Mesothelial cell of epicardium (in vitro differentiated cells): ENCODE measurements at places on chromosomes 7 and 10.

- DNase-seq: no peak
Measured at GRCh38 chr10:119680050-119680449, 28.9 kb downstream of the BAG3 start.

GRCh38 chr7:731440-732085 lies 4.5 kb upstream of the PRKAR1B start:
- DNase-seq: no peak

- DNase-seq: no peak
Measured at GRCh38 chr10:126080291-126080825, 184.0 kb downstream of the FANK1 start.

- DNase-seq: no peak
Measured at GRCh38 chr7:64666663-64667050, 724 bp downstream of the ZNF107 start.

DNA sequence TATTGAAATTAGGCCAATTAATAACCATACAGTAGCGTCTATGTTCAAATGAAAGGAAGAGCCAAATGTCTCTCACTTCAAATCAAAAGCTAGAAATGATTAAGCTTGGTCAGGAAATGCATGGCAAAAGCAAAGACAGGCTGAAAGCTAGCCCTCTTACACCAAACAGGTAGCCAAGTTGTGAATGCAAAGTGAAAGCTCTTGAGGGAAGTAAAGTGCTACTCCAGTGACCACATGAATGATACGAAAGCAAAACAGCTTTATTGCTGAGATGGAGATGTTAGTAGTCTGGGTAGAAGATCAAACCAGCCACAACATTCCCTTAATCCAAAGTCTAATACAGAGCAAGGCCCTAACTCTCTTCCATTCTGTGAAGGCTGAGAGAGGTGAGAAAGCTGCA lies 123.8 kb downstream of the TEX36 start:
- DNase-seq: no peak

- no peak for DNase-seq
Measured at GRCh38 chr7:50285269-50285668, 19.2 kb upstream of the IKZF1 start.

DNA sequence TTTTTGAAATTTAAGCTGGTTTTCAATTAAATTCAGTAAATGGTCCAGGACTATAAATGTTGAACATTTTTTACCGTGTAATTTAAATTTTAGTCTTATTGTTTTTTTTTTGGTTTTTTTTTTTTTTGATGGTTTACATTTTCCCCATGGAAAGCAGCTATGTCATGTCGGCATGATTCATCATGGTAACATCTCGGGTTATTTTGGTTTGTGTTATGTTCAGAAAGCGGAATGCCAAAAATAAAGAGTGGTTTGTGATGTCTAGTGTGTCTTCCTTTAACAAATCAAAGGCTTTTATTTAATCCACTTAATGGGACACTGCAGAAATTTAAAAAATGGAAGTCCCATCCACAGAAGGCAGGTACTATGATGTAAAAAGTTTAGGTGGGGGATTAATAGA lies 58.5 kb downstream of the TRUB1 start:
- no peak for DNase-seq

DNA sequence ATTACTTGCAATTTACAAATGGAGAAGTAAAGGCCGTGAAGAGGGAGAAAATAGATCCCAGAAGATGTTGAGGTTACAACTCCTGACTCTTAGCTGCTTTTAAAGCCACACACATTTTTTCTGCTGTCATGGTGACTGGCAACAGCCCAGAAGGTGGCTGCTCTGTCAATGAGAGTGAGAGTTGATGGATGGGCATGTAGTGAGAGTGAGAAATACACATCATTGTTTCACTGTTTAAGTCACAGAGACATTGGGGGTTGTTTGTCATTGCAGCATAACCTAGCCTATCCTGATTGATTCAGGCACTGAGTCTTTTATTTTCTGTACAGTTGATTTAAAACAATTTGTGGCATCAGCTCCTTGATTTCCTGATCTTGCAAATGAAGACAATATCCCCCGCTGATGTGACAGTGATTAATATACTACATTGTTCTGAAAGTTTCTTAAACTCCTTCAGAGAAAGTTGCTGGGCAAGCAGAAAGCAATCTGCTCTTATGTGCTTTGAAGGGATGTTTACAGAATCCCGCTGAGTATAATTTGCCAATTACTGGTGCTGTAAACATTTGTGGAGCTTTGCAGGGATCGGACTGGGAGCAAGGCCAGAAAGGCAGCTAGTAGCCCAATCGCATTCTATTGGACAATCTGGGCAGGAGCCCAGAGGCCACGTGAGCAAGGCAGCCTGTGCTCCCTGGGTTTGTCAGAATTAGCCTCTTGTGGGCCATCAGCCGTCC lies 229.6 kb downstream of the PRPF18 start:
- DNase-seq: no peak

GRCh38 chr10:26739071-26739631 lies 41.6 kb downstream of the PDSS1 start:
- no peak for DNase-seq

GRCh38 chr10:2914741-2915140 lies 152.6 kb upstream of the PFKP start:
- DNase-seq: no peak

DNA sequence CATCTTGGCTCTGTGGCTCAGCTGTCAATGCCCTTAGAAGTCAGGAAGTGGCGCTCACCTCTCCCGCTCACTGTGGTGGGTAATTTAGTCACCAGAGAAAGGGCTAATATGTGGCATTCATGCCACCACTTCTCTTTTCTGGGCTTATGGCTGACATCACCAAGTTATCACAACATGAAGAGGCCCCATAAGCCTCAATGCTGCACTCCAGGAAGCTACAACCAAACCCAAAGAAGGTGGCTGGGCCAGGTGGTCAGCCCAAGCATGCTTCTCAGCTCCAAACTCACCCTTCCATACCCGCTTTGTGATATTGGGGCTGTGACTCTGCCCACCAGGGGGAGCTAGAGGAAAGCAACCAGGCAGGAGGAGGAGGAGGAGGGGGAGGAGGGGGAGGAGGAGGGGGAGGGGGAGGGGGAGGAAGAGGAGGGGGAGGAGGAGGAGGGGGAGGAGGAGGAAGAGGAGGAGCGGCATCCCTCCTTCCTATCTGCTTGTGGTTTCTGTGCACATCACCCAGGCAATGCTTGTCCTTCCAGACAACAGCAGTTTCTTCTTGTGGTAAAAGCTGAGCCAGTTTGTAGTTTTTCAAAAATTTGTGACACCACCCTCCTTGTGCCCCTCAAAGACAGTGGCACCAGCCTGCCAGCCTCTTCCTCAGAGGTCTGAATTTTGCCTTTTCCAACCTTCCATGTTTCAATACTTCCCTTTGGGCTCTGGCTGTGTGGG lies 42.1 kb downstream of the CYP26A1 start:
- DNase-seq: no peak

- no peak for DNase-seq
Measured at GRCh38 chr7:137488038-137488437, 144.5 kb upstream of the PTN start.

DNA sequence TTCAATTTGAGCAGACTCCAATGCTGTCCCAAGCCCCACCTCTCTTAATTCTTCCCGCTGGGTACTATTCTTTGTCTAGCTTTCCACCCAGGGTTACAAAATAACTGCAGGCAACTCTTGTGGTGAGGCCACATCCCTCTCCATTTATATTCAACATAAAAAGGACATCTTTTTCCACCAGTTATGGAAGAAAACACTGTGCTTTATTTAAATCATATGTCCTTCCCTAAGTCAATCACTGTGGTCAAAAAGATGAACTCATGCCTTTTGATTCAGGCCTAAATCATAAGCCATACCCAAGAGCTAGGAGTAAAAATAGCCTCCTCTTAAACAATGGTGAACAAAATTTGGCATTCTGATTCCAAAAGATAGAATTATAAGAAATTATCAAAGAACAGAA lies 386.0 kb downstream of the SEMA3D start:
- no peak for DNase-seq

- DNase-seq: no peak
Measured at GRCh38 chr7:556837-557557, 37.4 kb upstream of the PDGFA start.

DNA sequence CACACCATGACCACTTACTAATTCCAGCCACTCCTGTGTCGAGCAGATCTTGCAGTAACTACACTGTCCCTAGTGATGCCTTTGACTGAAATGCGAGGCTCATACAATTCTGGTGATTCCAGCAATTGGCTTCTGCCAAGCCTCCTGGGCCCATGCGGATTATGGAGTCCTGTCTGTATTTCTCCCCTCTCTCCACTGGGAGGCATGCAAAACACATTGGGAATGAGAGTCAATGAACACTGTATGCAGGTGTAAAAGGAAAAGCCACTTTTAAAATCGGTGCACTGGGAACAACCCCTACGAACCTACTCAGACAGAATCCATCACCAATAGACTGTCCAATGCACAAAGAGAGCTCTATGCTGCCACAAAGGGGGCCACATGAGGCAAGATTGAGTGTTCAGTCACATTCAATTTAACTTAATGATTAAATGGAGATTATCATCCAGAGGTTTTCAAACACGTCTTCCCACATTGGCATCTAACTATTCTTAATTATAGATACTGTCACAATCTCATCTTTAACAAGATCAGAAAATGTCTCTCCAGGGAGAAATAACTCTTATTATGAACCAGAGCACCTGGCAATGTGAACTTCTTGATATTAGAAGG lies 550.6 kb downstream of the GLRX3 start:
- no peak for DNase-seq

DNA sequence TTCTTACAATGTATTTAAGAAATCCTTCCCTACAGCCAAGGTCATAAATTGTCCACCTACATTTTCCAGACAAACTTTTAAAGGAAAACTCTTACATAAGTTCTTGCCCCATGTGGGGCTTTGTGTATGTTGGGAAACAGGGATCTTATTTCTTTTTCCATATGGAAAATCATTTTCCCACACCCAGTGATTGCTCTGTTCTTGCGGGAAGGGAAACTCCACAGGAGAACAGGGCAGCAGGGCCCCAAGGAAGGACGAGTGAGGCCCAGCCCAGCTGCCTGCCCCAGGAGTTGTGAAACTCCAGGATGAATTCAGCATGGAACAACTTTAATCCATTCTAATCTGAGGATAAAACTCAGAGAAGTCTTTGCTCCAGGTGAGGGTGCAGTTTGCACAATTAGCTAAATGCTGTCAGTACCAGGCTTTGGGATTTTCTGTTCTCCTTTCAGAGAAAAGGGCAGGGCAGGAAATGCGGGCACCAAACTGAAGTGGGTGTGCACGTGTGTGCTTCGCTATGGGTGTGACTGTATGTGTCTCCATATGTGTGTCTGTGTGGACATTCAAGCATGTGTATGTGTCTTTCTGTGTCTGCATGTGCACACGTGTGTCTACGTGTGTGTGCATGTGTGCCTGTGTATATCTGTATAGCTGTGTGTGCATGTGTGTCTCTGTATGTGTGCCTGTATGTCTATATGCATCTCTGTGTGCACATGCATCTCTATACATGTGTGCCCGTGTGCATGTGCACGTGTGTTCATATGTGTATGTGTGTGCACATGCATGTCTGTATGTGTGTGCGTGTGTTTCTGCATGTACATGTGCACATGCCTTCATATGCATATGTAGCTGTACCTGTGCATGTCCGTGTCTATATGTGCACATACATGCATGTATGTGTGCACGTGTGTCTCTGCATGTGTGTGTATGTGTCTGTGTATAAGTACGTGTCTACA lies 102.0 kb upstream of the FAM20C start:
- DNase-seq: no peak

- DNase-seq: no peak
Measured at GRCh38 chr7:103640031-103640779, 194.2 kb upstream of the SLC26A5 start.

DNA sequence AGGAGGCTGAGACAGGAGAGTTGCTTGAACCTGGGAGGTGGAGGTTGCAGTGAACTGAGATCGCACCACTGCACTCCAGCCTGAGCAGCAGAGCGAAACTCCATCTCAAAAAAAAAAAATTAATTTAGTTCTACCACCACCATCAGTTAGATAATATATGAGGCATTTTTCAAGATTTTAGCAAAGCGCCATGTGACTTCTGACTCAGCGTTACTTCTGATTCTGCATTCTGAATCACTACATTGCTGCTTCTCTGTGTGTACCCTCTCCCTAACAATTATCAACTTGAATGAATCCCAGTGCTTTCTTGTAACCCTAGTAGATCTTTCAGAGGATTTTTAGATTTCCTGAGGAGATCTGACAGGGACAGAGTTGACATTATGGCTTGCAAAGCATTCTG lies 176.8 kb upstream of the SORCS1 start:
- no peak for DNase-seq

DNA sequence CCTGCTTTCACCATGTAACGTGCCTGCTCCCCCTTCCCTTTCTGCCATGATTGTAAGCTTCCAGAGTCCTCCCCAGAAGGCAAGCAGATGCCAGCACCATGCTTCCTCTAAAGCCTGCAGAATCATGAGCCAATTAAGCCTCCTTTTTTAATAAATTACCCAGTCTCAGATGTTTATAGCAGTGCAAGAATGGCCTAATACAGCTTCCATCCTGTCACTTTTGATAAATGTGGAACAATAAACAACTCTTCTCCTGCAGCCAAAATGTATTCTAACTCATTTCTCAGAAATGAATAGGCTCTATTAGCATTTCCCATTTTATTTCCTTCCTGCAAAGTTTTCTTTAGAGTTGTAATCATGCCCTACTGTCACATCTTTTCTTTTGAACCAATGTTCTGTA lies 43.4 kb downstream of the C7orf25 start:
- DNase-seq: no peak

GRCh38 chr10:30803058-30803457 lies 173.5 kb upstream of the LYZL2 start:
- DNase-seq: no peak

GRCh38 chr10:60123172-60123571 lies 216.8 kb upstream of the CCDC6 start:
- DNase-seq: no peak

DNA sequence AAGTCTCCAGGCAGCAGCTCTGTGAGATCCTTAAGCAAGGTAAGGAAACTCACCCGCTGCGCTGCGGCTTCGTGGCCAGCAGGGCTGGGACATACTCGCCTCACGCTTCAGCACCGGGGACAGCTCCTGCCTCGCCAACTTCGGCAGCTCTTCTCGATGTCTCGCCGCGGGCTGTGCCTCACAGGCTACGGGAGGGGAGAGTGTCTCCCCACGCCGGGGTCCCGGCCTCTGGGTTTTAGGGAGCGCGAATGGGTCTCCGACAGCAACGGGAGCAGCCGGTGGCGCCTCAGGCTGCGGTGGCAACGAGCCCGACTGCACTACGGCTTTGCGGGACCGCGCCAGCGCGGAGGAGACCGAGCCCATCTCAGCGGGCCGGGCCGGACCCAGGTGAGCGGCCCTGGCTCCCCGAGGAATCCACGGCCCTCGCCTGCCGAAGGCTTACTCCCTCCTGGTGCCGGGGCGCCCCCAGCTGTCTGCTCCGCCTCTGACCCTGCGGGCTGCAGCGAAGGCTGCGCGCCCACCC lies 62.4 kb downstream of the LSM5 start:
- DNase-seq: peak; percentile 85

GRCh38 chr10:49023752-49024151 lies 84.1 kb upstream of the LRRC18 start:
- DNase-seq: no peak
